ENCODE measurements at places on chromosomes 1 and 21. TPM values are rescaled to one million over a fixed set of nuclear protein-coding genes. Genes with fewer than 3 reads are reported as not detected.

Gene ANGPTL3
- not detected for total RNA-seq

Gene MROH7
- 7.4 TPM for total RNA-seq

Gene TRAF5
- total RNA-seq: 14.0 TPM

Gene OLIG2
- total RNA-seq: not detected

Gene LRRC3
- 2.5 TPM for total RNA-seq

Gene HSD3B1
- total RNA-seq: not detected

Gene CFH
- 36.8 TPM for total RNA-seq

Gene RPTN
- total RNA-seq: 0.25 TPM

Gene CD52
- 8.1 TPM for total RNA-seq

Gene OLFML3
- total RNA-seq: 108 TPM

Gene NBPF4
- total RNA-seq: not detected

Gene LEFTY1
- not detected for total RNA-seq

Gene OR6P1
- not detected for total RNA-seq

Gene TMEM69
- 13.3 TPM for total RNA-seq

Gene ISG15
- 29.0 TPM for total RNA-seq

Gene PLCH2
- total RNA-seq: 30.7 TPM

Gene IL24
- 1.5 TPM for total RNA-seq

Gene PEX19
- 47.9 TPM for total RNA-seq

Gene DPH5
- 22.1 TPM for total RNA-seq

Gene LAMC1
- 217 TPM for total RNA-seq

Gene LYPD8
- total RNA-seq: not detected

Gene CYYR1
- 12.3 TPM for total RNA-seq

Gene GJA4
- 28.5 TPM for total RNA-seq

Gene HES3
- total RNA-seq: not detected

Gene ACTN2
- 1.5 TPM for total RNA-seq

Gene S100A3
- total RNA-seq: 9.6 TPM

Gene C1orf185
- total RNA-seq: not detected

Gene MPZ
- total RNA-seq: 3.7 TPM

Gene UQCRHL
- total RNA-seq: 1.5 TPM

Gene ZYG11A
- total RNA-seq: 0.74 TPM
